CD8-positive, alpha-beta memory T cell (primary cell): ENCODE measurements at places on chromosomes 16 and 17.

GRCh38 chr17:73343168-73343634, 31.4 kb upstream of the CDC42EP4 start:
- DNase-seq, result no peak

GRCh38 chr17:17783116-17783824, 53.5 kb downstream of the SREBF1 start:
- peak; percentile 62 for DNase-seq

GRCh38 chr16:66391726-66392670, 25.5 kb downstream of the CDH5 start:
- no peak for DNase-seq

DNA sequence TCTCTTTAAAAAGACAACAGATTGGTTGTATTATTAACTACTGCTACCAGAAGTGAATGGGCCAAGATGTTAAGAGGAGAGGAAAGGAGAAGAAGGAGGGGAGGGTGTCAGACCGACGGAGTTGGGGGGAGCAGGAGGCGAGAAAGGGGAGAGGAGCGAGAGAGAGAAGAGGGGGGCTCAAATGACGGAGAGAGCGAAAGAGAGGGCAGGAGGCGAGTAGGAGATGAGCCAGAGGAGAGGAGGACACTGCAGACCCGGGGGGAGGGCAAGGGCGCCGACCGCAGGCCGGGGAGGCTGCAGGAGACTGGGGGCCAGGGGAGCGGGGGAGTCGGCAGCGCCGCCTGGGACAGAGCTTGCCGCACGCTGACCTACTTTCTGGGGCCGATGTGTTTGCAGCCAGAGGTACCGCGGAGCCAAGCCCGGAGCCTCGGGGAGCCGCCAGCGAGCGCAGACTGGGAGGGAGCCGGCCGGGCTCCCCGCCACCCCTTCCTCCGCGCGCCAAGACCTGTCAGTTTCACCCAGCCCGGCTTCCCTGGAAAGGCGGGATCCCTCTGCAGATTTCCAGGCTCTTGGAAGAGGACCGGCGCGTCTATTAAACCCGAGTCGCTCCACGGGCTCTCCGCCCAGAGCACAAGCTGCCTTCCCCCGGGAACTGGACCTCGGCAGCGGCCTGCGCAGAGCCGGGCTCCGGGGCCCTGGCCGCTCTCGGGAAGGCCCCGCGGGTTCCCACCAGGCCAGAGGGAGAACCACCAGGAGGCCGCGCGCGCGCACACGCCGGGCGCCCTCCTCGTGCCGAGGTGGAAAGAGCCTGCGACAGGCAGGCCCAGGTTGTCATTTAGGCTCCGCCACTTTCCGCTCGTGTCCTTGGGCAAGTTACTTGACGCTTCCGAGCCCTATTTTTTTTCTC, 74.6 kb downstream of the CMC2 start:
- no peak for DNase-seq

- DNase-seq, result peak; percentile 83
Observed at GRCh38 chr16:88785106-88785924, at the start of gene PIEZO1. Gene PIEZO1, minus strand, starts transcription at chr16:88785220. Its CDS starts 256 bp downstream, at chr16:88784964.

DNA sequence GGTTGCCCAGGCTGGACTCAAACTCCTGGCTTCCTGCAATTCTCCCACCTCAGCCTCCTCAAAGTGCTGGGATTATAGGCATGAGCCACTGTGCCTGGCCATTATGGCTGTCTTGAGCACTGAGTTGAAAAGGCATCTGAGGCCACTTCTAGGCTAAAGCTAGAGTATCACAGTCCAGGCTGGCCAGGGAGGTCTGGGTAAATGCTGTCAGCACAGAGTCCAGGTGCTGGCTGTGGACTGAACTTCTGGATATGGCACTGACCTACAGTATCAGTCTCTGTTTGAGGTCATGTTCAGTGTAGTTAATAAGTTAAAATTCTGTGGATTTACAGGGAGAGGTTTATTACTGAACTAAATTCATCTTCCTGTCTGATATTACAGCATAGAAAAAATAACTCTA, 222.5 kb upstream of the TOM1L1 start:
- no peak for DNase-seq

DNA sequence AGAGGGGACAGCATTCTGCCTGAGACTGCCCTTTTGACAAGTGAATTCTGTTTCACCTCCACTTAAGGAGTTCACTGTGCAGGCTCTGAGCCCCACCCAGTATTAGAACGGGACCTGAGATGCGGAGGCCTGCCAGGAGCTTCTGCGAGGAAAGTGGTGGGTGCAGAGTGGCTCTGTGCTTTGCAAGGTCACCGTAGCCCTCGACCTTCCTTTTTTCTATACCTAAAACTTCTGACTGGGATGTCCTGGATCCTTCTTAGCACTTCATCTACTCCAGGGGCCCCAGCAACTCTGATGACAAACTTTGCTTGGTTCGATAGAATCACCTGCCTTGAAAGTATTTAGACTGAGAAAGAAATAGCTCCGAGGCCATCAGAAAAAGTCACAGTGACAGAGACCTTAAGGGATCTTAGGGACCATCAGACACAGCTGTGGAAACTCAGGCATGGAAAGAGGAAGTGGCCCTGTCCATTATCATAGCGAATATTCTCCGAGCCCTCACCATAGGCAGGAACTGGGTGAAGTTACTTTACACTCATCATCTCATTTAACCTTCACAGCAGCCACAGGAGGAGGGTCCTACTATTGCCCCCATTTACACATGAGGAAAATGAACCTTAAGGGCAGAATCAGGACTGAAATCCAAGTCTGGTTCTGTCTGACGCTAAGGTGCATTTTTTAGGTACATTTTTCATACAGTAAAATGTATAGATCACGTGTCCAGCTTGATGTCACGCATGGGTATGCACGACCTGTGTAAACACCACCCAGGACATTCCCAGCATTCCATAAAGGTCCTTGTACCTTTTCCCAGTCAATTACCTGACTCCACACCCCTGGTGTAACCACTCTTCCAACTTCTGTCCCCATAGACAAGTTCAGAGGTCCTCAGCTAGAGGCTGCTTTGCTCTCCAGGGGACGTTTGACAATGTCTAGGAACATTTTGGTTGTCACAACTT, 676 bp upstream of the KRT13 start:
- no peak for DNase-seq

- DNase-seq, result no peak
Observed at GRCh38 chr17:68491381-68492231, 20.6 kb upstream of the PRKAR1A start.

DNA sequence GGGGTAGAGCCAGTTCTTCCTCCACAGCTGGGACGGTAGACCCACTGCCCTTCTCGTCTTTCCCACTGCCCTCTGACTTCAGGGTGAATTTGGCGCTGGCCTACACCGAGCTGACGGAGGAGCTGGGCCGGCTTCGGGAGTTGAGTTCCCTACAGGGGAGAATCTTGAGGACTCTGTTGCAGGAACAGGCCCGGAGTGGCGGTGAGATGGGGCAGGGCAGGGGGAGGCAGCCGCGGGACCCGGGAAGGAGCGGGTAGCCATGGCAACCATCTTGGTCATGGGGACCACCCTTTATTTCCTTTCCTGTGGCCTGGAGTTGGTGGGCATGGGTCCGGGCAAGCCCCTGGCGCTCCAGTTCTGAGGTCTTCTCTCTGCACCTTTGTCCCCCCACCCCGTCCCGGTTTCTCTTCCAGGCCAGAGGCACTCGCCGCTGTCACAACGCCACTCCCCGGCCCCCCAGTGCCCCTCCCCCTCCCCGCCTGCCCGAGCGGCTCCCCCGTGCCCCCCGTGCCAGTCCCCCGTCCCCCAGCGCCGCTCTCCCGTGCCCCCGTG, 14.4 kb downstream of the TBKBP1 start:
- DNase-seq, result no peak

GRCh38 chr16:55487048-55487803, 8.2 kb downstream of the MMP2 start:
- DNase-seq, result no peak

DNA sequence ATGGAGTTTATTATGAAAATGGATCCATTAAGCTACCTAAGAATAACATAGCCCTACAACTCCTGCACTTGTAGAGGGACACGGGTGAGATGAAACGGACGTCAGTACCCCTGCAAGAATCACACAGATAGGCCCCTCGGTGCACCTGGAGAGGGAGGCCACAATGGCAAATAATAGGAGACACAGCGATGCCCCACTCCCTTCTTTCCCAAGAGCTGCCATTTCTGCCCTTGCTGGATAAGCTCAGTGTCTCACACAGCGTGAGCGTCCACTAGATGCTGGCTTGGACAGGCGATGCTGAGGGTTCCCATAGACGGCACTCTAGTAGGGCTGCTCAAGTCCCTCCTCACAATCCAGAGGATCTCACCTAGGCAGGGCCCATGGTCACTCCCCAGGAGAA, 67.8 kb downstream of the ADCY9 start:
- no peak for DNase-seq

DNA sequence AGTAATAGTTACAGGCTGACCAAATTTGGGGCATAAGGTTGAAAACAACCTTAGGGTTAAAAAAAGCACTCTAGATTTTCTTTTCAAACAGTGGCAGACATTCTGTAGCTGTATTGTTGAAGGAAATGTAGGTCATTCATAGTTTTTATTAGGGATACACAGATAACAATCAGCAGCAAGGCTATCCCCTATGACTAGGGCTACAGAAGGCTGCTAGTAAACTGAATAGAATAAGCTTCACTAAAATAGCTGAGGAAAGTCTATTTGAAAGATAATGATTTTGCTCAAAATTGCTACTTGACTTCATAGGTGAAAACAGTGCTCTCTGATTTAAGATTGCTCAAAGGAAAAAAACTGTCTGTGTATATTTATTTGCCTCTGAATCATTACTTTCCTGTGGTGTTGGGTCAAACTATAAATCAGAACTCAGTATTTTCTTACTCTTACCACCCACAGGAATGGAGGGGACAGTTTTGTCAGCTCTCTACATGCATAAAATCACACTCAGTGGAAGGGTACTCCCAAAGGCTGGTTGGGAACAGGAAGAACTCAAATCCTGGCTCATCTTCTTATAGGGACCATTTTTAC, 24.8 kb downstream of the RPGRIP1L start:
- no peak for DNase-seq

DNA sequence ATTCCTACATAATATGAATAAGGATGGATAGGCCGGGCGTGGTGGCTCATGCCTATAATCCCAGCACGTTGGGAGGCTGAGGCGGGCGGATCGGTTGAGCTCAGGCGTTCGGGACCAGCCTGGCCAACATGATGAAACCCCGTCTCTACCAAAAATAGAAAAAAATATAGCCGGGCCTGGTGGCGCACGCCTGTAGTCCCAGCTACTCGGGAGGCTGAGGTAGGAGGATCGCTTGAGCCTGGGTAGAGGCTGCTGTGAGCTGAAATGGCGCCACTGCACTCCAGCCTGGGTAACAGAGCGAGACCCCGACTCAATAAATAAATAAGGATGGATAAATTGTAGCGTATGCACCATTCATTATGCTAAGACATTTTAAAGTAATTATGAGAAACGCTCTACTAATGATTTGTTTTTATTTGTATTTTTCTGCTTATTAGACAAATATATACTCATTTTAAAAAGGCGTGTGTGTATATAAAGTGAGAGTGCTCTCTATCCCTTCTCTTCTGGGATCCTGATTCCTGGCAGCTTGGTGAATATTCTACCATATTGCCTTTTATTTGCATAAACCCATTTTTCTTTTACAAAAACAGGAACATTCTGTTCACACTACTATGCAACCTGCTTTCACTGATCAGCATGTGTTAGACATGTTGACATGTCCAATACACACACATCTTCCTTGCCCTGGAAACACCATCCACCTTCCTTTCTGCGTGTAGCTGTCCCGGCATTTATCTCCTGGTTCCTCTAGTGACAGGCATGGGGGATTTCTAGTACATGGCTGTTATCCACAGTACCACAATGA, 26.4 kb downstream of the DDX19A start:
- no peak for DNase-seq

DNA sequence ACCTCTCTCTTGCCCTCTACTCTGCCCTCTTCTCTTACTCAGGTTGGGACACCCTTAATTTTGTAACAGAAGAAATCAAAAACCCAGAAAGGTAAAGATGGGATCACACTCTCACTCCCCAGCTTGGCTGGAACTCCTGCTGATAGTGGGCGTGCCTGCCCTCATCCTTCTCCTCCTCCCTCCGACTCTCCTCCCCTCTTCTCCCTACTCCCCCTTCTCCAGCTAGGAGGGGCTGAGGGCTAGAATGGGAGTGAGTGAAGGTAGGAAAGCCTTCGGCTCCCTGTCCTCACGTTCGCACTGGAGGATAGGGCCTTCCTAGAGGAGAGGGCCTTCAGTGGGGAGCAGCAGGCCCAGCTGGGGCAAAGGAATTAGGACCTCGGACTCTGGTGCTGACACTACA, 20.3 kb downstream of the SLC7A6OS start:
- DNase-seq, result no peak

DNA sequence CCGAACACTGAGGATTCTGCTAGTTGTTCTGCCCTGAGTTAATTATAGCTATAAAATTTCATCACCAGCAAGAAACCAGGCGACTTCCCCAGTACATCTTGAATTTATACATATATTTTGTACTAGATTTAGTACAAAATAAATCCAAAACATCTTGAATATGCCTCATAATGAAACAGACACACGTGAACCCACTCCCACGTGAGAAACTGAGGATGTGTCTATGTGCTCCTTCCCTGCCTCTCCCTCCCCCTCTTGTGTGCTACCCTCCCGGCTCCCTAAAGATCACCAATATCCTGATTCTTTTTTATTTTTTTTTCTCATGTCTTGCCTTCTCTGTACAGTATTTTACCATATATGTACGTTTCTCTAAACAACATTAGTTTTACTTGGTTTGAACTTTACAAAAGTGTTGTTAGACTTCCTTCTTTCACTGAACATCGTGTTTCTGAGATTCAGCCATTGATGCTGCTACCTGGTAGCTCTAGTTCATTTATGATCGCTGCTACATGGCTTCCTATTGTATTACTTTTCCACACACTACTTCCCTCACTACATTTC, 1.1 kb upstream of the LCMT1 start:
- no peak for DNase-seq

DNA sequence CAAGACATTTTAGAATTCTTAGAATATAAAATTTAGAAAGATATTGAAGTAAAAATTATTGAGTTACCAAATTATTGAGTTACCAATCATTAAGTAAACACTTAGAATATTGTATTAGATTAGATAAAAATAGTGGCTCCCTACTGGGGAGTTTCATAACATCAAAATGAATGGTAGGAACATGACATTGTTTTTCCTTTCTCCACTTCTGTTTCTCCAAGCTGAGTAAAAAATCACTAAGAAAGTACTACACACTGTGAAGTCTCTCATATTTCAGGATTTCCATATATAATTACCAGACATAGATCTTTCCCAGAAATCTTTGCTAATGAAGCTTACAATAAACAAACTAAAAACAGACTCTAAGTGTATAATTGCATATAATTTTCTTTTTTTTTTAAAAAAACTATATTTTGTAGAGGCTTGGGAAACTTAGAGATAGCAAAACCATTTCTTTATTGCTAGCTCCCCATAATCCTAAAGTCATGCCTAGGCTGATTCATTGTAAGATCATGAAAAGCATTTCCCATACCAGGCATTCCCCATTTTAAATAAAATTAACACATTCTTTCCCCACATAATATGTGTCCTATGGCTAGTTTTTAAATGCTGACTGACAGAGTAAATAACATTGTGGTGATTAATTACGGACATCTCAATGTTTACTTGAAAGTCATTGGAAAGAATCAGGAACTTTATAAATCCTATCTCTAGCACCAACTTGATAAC, 1408.7 kb upstream of the GOT2 start:
- no peak for DNase-seq

GRCh38 chr16:20933589-20933988, 33.0 kb downstream of the LYRM1 start:
- no peak for DNase-seq
